Activated CD8-positive, alpha-beta memory T cell treated with anti-CD3 and anti-CD28 coated beads, Interleukin-2, amount 10 ng/mL, durations not matched to agents 7 days and 5 days (primary cell): ENCODE measurements at places on chromosomes 1 and 21. TPM values are rescaled to one million over a fixed set of nuclear protein-coding genes. Genes with fewer than 3 reads are reported as not detected.
A peak's percentile ranks its signal among the peaks of the same experiment; 100 is the strongest.

The CFAP298 gene
- total RNA-seq = 40.1 TPM

The HSD11B1 gene
- not detected for total RNA-seq

The RPS6KA1 gene
- 158 TPM for total RNA-seq

The STK40 gene
- 73.2 TPM for total RNA-seq

The SPRR4 gene
- total RNA-seq = not detected

The SNX7 gene
- not detected for total RNA-seq

The DIRAS3 gene
- 0.26 TPM for total RNA-seq

- peak; percentile 58 for DNase-seq
Measured at GRCh38 chr1:100265562-100265930, 470 bp upstream of the RTCA start.

GRCh38 chr21:31728952-31729351 lies 3.0 kb downstream of the SCAF4 start:
- no peak for DNase-seq

DNA sequence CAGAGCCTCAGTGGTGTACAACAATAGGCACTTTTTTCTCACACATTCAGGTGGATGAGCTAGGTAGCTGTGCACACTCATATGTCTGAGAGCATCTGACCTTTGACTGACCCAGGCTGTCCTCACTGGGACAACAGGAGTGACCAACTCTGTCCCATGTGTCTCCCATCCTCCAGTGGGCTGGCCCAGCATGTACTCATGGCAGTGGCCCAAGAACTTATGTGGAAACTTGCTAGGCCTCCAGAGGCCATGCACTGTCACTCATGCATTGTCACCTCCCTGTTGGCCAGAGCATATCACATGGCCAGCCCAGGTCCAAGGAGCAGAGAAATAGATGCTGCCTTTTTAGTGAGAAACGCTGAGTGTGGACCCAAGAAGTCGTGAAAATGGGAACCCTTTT lies 158.8 kb downstream of the IGSF21 start:
- DNase-seq = no peak

DNA sequence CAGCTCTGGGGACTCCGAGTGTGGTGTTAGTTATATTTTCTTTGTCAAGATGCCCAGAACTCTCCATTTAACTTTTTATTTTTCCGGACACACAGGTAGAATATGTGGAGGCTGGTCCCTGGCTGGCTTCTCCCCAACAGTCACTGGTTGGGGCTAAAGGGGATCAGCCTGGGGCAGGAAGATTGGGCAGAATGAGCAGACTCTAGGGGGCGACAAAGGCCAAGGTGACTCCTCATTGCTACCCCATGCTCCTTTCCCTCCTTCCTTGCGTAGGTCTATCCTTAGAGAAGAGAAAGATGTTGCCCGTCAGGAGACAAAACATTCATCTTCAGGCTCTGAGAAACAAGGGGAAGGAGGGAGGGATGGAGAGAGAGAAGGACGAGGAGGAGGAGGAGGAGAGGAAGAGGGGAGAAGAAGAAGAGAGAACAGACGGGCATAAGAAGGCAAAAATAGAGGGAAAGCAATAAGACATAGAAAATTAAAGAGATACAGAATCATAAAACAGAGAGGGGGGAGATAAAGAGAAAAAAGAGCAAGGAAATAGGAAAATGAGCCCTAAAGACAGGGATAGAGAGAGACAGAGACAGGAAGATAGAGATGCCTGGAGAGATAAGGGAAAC lies 89.9 kb downstream of the FOXD2 start:
- DNase-seq = no peak

DNA sequence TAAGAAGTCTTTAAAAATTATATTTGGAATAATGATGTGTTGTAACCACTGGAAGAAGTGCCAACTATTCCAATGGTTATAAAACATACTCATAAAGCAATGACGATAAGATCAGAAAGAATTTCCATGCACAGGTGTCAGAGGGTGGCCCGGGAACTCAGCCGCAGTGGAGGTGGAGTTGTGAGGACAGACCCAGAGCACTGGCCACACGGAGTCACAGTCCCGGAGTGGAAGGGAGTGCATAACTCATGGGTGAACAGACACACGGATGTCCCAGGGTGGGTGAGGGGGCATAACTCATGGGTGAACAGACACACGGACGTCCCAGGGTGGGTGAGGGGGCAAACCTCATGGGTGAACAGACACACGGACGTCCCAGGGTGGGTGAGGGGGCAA lies 2.5 kb downstream of the KRTAP10-4 start:
- peak; percentile 12 for DNase-seq

DNA sequence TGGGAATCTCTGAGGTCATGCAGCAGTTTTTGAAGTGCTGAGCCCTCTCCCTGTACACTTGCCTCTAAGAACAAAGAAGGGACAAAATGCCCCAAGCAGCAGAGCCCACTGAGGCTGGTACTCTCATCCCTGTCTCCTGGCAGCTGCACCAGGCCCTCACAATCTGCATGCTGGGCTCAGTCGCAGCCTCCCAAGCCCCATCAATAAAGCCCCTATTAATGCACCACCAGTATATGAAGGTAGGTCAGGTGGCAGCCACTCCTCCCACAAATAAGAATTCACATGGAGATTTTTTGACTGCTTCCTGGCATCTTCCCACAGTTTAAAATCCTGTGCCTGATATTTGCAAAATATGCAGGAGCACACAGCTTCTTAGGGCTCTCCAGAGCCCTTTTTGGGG lies 181.2 kb upstream of the PALMD start:
- DNase-seq = no peak

- no peak for DNase-seq
Measured at GRCh38 chr1:168871531-168871930, 142.5 kb upstream of the DPT start.

DNA sequence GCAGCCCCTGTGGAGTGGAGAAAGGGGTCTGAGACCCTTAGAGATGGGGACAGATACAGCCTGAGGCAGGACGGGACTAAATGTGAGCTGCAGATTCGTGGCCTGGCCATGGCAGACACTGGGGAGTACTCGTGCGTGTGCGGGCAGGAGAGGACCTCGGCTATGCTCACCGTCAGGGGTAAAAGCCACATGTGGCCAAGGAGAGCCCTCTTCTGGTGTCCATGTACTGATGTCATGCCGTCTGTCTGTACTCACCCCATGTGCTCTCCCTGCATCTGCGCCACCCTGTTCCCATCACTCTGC lies 84.7 kb downstream of the OBSCN start:
- no peak for DNase-seq

- no peak for DNase-seq
Measured at GRCh38 chr1:206029484-206029883, 5.8 kb upstream of the CTSE start.

DNA sequence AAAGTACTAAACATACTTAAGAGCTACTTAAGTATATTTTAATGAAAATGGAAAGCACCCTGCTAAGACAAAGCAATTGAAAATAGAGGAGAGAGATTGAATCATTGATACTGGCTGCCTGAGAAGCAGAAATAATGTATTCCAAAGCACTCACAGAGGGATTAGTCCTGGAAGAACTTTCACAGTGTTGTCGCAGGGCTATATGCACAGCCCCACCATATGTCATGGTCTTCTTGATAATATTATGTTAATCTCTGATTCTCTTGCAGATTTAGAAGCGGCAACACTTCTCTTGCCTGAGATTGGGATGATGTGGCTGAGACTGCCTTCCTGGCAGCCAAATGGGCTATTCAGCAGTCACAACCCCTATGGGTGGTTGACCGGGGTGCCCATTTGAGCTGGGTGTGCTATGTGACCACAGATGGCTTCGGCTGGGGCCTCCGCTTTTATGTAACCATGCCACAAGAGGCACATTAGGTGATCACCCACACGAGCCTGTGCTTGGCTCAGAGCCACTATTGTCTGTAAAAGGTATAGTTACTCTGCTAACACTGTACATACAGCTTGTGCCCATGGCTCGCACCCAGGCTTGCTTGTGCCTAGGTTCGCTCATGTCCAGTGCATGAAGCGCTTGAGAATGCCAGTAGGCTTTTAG lies 152.2 kb upstream of the SGIP1 start:
- no peak for DNase-seq

DNA sequence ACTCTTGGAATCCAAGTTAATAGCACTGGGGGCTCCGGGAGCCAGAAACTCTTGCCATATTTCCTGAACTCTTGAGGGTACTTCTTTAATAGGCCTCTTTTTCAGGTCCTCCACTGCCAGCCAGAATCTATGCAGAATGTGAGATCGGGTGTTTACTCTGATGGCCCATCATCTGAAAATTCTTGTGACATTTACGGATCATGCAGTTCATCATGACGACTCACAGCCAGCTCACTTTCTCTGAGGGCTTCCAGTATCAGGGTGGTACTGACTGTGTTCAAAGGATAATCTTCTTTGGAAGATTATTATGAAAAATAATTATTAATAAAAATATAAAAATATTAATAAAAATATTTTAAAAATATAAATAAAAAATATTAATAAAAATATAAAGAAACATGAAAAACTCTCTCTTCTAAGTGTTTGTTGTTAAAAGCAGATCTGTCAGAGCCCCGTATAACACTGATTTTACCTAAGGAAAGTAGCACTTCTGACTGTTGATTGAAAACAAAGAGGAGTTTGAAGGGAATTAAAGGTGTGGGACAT lies 194.3 kb upstream of the GREM2 start:
- no peak for DNase-seq

DNA sequence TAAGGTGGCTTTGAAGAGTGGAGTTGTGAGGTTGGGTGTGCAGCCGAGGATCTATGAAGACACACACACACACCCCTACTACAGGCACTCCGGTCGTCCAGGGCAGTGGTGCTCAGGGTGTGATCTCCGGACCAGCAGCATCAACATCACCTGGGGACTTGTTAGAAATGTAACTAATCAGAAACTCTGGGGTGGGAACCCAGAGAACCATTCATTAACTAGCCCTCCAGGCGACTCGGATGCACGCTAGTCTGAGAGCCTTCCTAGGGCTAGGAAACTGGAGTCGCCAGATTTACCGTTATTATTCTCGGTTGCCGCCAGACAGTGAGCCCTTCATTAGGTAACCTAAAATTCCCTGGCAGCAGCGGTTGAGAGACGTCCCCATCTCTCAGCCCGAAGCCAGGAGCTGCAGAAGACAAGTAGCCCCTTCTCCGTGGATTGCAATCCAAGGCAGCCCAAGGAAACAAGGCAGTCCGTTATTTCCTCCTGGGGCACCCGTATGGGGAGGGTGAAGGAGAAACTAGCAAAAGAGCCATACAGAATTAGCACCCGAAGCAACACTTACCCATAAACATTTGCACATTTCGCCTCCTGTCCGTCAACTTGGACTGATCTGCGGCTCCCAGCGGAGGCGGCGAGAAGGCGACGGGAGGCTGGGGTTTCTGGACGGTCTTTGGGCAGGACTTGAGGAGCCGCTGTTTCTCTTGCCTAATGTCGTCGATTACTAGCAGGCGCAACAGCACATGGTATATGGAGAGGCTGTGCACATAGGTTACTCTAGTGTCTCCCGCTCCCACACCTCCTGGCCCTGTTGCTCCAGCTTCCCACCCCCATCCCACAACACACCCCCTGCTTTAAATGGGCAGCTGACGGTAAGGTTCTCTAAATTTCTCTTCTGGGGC lies 2.9 kb upstream of the CCN1 start:
- no peak for DNase-seq

DNA sequence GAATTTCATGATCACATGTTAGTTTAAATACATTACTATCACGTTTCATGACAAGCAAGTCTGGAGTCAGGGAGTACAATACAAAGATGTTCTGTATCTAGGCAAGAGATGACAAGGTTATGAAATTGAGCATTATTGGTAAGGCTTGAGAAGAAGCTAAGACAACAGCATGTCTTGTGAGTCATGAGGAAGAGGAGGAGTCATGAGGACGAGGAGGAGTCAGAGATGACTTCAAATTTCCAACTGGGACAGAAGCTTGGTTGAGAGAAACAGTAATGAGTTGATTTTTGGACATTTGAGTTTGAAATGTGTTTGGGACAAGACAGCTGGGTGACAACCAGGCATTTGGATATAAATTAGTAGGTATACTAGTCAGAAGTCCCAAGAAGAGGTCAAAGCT lies 4.3 kb upstream of the UBE2U start:
- DNase-seq = no peak

GRCh38 chr1:116152577-116152943 lies 41.4 kb downstream of the MAB21L3 start:
- DNase-seq = no peak

- peak; percentile 26 for DNase-seq
Measured at GRCh38 chr21:42591170-42591869, 62.1 kb upstream of the PDE9A start.

GRCh38 chr1:9597361-9598315 lies 8.9 kb downstream of the TMEM201 start:
- DNase-seq = no peak

DNA sequence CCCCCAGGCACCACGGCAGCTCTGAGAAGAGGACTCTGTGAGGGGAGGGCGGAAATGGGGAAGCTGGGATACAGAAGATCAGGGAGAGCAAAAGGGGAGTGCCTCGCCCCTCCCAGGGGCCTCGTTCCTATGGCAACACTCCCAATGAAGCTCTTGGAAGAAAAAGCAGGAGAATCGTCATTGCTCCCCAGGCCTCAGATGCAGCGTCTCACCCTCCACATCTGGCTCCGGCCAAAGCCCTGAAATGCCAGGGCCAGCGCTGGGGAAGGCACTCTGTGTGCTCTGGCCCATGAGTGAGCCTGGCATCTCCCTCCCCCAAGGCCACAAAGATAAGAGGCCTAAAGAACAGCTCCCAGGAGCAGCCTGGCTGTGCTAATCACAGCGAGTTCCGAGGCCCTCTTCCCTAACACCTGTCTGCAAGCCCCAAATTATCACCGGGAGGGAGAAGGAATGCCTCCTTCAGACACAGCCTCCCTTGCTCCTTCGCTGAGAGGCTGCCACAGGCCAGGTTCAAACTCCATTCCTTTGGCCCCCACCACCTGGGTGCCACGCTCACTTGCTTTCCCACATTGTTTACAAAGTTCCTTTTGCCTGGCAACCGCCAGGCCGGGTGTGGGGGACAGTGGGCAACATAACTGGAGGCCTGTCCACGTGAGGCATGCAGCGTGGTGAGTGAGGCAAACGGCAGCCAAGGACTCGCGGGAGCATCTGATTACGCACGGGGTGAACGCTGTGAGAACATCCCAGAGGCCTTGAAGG lies 27.8 kb downstream of the ECE1 start:
- DNase-seq = no peak

- DNase-seq = no peak
Measured at GRCh38 chr1:246811985-246812384, 87.8 kb downstream of the SCCPDH start.

GRCh38 chr1:147890177-147890790 lies 12.3 kb upstream of the GJA8 start:
- peak; percentile 73 for DNase-seq

- DNase-seq = no peak
Measured at GRCh38 chr1:10648689-10649516, 147.5 kb downstream of the CASZ1 start.
